Aorta (tissue), 5 donors: ENCODE measurements at places on chromosomes 1 and 21.

DNA sequence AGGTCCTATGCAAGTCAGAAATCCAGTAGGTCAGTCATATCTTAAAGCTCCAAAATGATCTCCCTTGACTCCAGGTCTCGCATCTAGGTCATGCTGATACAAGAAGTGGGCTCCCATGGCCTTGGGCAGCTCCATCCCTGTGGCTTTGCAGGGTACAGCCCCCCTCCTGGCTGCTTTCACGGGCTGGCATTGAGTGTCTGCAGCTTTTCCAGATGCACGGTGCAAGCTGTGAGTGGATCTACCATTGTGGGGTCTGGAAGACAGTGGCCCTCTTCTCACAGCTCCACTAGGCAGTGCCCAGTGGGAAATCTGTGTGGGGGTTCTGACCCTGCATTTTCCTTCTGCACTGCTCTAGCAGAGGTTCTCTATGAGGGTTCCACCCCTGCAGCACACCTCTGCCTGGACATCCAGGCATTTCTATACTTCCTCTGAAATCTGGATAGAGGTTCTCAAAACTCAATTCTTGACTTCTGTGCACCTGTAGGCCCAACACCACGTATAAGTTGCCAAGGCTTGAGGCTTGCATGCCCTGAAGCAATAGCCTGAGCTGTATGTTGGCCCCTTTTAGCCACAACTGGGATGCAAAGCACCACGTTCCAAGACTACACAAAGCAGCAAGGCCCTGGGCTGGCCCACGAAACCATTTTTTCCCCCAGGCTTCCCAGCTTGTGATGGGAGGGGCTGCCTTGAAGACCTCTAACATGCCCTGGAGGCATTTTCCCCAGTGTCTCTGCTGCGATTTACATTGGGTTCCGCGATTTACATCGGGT lies 472.7 kb downstream of the NPHP4 start:
- no peak for DNase-seq

- DNase-seq: no peak
These were observed 3.0 kb downstream of the TP53BP2 start for GRCh38 chr1:223842784-223843183.

GRCh38 chr1:201539561-201540431 lies 869 bp downstream of the NAV1 start:
- peak; percentile 78 for DNase-seq

- no peak for DNase-seq
These were observed 39.5 kb downstream of the COLGALT2 start for GRCh38 chr1:183998045-183998444.

- no peak for DNase-seq
These were observed 19.6 kb downstream of the PEX14 start for GRCh38 chr1:10494418-10494753.

DNA sequence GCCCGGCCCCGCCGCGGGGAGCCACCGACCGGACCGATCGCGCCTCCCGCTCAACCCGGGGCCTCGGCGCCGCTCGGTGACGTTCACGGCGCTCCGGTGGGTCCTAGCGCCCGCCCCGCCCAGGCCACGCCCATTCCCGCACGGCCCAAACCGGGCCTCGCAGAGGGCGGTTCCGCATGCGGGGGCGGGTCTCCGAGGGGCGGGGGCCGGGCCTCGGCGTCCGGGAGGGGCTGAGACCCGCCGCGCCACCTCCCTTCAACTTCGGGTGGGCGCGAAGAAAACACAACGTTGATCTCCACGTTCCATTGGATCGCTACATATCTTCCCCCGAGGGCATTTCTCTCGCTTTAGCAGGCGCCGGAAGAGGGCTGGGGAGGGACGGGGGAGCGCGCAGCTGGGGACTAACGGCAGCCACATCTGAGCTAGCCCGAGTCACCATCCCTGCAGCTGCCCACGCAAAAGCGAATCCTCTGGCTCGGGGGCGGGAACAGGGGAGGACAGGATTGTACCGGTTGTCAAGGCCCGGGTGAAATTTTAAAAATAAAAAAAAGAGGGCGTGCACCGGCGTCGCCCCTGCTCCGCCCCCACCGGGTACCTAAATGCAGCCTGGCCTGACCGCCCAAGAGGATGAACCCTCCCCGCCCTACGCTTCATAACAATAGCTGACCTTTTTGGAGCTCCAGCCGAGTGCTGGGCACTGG lies at the start of gene MAD2L2:
TSS of gene MAD2L2 (minus strand) at position 78 of the 701 bp plus-strand sequence. CDS start 547 bp downstream, outside the sequence.
- DNase-seq: peak; percentile 94

DNA sequence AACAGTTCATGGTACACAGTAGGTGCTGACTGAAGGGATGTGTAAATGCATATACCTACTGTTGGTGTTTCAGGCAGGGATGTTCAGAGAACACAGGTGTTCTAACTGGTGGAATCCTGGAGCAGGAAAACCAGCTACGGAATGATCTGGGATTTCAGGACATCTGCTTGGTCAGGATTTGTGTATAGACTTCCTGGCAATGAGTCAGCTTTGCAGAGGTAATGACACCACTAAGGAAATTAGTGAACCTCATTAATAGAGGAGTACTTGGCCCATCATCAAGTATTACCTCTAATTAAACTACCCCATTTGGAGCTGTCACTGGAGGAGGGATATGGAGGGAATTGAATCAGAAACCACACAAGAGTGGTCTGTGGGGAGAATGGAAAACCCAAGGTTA lies 7.3 kb downstream of the MRPL37 start:
- DNase-seq: no peak
